ENCODE measurements at places on chromosomes 6 and 20.

DNA sequence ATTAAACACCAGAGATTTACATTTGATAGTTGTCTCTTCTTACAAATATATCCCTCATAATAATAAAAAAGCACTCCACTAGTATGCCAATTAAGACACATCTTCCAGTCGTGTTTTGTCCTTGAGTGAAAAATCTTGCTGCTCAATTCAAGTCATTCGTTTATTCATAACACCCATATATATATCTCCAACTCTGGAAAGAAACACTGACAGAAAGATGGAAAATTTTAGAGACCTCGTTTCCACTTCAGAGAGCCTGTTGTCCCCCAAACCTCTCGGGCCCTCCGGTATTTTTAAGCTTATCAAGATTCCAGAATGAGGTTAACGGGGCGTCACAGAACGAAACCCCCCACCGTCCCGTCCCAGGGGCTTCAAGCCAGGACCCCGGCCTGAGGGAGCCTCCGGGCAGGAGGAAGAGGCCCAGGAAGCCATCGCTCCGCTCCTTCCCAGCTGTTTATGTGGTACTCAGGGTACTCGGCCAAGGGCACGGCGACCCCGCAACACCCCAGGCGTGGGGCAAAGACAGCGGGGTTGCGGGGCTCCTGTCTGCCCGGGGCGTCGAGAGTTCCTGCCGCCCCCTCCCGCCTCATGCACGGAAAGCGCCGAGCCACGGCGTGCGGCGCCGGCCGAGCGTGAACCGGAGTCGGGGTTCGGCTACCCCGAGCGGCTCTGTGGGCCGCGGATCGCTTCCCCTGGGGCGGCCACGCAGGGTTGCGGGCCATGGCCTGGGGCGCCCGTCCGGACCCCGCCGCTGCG lies 623 bp upstream of the SNX9 start:
- no peak for DNase-seq

DNA sequence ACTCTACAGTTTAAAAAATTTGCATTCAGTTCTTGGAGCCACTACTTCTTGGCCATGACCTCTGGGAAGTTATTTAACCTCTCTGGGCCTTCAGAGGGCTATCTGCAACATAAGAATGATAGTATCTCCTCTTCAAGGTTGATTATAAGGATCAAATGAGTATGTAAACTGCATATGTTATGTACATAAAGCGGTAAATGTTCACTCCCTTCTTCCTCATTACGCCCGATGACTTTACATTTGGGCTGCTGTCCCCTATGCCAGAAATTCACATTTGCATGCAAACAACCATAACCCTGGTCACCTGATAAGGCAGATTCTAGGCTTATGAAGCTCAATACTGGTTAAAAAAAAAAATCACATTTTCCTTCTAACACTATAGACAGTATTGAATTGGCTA lies 50.4 kb downstream of the ALDH5A1 start:
- DNase-seq: no peak

DNA sequence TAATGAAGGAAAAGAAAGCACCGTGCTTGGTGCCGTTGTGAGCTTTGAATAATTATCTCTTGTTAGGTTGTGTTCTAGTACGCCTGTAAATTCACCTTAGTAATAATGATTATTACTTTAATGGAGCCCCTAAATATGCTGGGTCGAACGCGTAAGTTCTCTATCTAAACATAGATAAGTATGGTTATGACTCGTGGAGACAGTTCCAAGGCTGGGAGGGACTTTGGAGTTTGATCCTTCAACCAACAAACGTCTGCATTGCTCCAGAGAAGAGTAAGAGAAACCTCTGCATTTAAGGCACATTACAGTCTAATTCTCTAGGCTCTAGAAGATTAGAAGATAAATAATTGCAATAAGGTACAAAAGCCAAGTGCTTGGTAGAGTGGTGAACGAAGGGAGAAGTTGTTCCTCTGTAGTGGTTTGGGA lies 514 bp downstream of the ACOT13 start:
- no peak for DNase-seq

DNA sequence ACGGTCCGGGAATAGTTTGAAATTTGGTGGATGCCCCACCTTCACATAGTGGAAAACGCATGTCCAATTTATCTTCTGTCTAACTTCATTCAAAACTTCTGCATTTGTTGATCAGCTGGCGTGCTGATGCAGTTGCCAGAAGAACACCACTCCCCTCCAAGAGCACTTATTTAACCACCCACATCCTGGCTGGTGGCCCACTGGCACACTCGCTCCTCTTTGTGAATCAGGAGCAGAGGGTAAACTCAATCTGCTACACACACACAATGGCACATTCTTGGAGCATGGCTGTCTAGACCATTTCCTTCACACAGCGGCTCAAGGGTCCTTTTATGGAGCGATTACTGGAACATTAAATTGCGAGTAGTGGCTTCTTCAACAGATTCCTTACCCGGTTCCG lies 55.1 kb upstream of the CEP162 start:
- DNase-seq: no peak

DNA sequence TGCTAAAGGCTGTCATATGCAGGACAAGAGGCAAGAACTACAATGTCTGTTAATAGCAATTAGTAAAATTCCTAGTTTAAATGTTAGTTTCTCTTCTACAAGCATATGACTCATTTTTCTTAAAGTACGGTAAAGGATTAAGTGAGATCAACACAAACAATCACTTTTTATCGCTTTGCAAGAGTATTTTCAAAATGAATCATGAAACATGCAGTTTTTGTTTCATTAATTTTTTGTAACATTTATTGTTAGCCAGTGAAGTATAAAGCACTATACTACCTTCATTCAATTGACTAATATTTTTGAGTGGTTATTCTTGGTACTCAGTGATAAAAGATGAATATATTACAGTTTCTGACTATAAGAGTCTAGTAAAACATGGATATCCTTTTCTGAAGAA lies 138.6 kb downstream of the AHI1 start:
- no peak for DNase-seq

GRCh38 chr6:159099276-159099675 lies 54.5 kb upstream of the TAGAP start:
- no peak for DNase-seq

DNA sequence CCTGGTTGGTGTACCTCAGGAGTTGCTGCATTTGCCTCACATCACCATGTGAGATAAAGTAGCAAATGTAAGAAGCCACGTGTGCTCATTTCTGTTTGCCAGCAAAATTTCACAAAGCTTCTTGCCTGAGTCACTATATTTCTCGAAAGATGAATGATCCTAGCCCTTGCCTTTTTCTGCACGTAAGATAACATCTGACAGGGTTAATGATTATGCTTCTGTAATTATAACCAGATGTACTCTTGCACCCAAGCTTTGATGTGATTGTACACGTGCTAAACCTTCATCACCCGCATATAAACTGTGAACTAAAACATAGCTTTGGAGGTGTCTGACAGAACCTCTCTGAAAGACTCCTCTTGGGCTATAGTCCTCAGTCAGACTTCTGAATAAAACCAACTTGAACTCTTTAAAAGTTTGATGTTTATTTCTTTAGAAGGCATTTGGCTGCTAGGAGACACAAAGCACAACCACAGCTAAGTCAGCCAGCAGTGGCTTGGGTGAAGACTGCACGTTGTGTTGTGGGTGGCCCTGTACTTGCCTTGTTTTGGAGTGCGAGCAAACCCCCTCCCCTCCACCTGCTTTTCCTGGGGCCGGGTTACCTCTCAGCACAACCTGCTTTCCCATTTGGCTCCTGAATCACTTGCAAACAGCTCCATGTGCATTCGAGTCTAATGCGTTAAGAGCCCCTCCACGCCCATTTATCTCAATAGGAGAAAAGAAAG lies 19.3 kb downstream of the PROKR2 start:
- DNase-seq: no peak

DNA sequence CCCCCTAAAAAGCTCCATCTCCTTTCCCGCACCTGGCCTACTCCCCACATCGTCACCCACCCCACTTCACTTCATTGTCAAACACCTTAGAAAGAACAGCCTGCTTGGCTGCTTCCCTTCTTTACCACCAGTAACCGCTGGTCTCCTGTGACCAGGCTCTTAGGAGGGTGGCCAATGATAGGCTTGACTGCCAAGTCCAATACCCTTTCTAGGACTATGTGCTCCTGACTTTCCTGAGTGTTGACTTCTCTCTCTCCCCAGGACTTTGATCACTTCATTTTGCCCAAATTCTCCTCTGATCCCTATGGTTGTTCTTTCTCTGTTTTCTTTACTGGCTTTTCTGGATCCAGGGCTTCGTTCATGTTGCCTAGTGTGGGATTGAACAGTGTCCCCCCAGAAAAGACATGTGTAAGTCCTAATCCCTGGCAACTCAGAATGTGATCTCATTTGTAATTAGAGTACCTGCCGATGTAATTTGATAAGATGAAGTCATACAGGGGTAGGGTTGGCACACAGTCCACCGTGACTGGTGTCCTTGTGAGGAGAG lies 254.0 kb downstream of the GMDS start:
- DNase-seq: no peak

DNA sequence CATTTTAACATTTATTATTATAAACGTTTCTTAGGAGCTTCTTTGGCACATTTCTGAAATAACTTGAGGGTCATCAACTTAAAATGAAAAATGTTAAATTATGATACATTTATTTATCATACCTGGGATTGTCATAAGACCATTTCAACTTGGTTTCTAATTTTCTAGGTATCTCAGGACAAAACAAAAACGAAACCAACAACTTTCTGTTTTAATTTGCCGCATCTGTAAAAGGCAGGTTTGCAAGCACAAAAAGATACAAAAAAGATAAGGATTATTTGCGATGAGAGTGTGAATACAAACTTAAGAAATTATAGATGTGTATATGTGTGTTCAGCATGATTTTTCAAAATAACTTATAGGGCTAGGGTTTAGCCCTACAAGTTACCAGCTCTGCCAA lies 395.0 kb upstream of the RUNX2 start:
- DNase-seq: no peak

GRCh38 chr6:22413681-22414311 lies 117.0 kb upstream of the PRL start:
- DNase-seq: no peak

DNA sequence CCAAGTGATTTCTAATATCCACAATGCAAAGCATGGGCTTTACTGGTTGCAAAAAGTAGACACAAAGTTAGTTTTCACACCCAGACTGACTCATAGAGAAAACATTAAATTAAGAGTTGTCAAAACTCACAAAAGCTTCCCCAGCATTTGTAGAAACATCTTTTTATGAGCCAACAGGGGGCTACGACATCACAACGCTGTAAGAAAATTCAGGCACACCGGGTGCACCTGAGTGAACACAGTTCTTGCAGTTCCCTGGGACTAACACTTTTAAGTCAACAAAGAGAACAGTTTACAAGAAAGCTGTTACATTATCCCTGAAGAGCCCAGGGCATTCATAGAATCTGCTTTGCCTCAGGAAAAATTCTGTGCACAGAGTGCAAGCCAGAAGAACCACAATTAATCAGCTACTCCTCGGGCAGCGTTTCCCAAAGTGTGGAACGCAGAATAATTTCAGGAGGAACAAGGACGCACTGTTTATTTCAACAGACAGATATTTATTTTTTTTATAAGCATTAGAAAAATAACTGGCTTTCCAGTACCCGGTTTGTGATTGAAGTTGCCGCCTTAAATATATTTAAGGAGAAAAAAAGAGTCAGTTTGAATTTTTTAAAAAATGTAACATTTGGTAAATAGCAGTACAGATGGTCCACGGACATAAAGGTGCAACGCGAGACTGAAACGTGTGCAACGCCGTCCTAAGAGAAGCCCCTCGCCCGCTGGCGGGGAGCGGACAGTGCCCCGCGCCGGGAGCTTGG lies 1.2 kb downstream of the NCOA5 start:
- DNase-seq: no peak

- no peak for DNase-seq
These were observed 107.7 kb upstream of the GGTLC1 start for GRCh38 chr20:24096264-24096663.

DNA sequence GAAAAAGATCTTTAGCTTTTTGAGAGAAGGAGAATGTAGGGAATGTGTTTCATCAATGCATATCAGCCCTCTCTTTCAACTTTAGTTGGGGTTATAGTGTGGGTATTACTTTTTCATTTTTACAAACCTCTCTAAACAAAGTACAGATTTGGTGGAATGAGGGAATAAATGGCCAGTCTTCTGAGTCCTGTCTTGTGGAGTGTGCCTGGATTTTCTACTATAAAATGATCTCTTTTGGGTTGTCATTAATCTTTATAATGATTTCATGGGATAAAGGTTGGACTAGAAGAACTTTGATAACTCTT lies 209.3 kb downstream of the RNF144B start:
- no peak for DNase-seq

DNA sequence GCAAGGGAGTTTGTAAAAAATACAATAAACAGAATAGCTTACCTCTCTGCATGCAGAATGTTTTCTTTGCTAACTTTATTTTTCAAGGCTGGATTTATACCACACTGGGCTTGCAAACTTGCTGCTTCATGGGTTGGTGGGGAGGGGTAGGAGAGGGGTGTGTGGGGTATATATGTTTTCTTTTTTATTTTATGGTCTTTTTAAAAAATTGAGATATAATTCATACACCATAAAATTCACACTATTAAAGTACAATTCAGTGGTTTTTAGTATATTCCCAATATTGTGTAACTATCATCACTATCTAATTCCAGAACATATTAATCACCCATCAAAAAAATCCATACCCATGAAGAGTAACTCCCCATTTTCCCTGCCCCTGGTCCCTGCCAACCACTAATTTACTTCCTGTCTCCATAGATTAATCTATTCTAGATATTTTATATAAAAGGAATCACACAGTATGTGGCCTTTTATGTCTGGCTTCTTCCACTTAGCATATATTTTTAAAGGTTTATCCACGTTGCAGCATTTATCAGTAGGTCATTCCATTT lies 14.3 kb upstream of the TRPC4AP start:
- DNase-seq: no peak

DNA sequence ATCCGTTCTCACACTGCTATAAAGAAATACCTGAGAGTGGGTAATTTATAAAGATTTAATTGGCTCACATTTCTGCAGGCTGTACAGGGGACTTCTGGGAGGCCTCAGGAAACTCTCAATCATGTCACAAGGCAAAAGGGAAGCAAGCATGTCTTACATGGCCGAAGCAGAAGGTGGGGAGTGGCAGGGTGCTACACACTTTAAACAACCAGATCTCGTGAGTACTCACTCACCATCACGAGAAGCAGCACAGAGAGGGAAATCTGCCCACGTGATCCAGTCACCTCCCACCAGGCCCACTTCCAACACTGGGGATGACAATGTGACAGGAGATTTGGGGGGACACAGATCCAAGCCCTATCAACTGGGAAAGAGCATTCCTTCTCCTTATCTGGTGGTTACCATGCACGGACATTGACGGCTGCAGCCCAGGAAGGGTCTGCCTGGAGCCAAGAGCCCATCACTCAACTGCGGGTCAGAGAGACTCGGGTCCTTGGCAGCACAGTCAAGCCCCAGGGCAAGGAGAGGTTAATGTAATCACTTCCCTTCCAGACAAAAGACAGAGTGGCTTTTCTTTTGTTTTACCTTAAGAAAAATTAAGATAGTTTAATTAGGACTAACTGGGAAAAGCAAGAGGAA lies 112.3 kb upstream of the CST7 start:
- DNase-seq: no peak

DNA sequence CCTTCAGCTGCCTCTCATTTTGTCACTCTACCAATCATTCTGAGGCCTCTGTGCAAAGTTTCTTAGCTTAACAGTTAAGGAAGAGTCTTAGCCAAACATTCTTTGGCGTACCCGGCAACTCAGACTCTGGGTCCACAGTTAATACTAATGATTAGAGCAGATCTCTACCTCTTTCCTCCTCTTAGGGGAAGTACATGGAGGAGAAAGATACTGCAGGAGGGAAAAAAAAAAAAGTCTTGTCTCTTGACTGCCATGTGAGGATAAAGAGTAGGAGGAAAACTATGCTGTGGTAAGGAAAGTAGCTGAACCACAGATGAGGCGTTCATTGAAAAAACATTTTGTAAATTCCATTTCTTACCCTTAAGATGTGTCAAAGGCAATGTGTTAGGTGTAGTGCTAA lies 44.0 kb upstream of the MARCKS start:
- no peak for DNase-seq
